ENCODE measurements at places on chromosomes 6 and 20.

DNA sequence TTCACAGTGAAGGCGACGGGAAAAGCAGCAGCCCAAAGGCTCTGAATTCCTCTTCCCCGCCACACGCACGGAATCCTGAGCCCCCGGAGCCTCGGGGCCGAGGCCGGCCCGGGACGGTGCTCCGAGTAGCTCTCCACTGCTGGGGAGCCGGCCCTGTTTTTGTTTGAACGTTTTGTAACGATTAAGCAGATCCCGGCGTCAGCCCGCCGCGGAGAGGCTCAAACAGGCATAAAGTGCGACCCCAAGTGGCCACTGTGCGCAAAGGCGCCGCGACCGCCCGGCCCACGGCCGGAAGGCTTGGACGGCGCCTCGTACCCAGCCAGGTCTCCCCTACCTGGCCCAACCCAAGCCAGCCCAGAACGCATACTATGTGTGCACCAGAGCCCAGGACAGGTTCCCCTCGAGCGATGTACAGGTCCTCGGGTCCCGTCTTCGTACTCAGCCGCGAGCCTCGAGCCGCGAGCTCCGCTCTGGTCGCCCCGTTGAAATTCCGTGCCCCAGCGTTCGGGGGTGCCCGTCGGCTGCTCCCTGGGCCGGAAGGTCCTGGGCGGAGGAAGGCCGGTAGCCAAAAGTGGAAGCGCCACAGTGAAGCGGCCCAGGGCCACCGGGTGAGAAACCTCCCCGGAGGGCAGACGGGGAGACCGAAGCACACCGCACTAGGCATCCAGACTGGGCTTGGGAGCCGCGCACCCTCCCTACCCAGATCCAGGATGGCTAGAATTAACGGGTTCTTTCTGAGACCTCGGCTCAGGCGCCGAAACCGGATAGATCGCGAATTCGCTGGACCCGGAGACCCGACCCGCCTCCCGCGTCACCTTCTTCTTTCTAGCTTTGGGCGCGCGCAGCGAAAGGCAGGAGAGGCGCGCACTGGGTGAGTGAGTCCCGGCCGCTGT is 1.2 kb upstream of the MAFB start:
- peak; percentile 52 for DNase-seq

DNA sequence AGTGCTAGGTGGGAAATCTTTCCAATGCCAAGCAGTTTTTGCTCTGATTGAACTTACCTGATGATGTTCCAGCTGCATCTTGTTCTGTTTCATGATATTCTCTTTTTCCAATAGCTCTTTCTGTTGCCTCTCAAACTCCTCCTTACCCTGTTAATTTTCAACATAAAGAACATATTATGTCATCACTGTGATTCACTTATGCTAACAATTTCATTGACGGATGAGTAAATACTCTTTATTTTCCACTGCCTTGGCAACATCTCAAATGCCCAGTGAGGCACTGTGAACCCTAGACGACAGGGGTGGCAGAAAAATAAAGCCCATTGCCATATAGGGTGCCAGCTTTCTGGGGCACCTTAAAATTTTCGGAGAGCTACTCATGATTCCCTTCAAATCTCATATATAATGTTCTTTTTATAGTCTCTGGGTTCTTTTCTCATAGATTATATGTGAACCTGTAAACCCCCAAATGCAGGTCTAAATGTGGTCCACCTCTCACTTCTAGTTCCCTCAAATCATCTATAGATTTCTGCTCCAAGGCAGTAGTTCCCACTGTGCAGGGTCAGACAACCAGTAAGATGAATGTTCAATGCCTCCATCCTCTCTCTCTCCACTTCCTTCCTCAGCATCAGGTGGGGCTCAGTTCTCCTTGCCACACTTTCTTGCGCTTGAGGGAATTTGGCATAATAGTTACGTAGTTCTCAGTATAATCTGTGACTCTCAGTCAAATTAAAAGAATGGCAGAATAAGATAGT is 44.1 kb downstream of the NEDD9 start:
- DNase-seq: no peak

GRCh38 chr6:105257340-105257739 is 77.5 kb upstream of the POPDC3 start:
- DNase-seq: no peak

GRCh38 chr6:83970582-83970981 is 63.0 kb upstream of the MRAP2 start:
- DNase-seq: no peak

DNA sequence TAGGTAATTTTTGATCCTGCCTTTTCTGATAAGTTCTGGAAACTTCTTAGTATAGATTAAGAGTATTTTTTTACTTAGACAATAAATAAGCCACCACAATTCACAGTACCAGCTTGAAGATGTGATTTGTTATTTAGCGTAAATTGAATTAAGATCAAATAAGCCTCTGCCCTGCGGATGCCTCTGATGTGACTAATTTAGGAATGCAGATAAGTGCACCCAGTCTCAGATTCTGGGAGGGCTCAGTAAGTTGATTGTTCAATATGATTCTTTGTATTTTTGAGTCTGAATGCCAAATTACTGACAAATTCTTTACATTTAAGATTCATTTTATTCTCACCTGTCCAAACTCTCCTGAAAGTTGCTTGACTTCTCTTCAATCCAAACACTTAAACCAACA is 147.5 kb downstream of the THBS2 start:
- DNase-seq: no peak

- no peak for DNase-seq
Measured at GRCh38 chr20:40582531-40582930, 106.5 kb downstream of the MAFB start.

DNA sequence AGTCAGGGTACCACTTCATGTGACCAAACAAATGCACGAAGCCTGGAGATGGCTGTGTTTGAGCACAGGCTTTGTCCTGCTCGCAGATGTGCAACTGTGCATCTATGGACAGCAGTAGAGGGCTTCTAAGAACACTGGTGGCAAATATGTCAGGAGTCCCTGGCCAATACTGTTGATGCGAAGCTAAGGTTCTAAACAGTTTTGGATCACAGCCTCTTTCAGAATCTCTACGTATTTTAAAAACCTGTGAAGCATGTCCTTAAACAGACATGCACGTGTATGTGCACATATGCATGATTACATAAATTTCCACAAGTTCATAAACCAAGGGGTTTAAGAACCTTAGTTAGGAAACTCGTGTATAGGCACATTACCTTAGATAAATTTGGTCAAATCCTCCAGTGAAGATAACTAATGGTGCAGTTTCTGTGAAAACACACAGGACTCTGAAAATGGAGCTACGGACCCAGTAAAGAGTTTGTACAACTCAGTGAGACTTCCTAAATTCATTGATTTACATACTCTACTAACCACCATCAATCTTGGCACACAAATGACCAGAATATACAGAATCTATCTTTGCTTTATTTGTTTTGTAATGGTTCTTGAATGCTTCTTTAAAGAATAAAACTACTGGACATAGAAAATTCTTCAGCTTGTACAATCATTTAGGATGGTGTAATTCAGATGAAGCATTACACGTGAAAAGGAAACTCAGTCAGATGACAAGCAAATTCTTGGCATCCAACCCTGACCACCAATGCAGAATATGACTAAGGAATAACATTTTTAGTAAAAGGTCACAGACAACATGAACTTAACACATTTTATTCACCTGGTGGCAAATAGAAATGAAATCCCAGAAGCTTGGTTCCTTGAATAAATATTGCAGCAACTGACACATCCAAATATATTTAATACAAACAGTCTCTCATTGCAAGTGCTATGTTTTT is 27.4 kb downstream of the KCNQ5 start:
- no peak for DNase-seq

GRCh38 chr6:81763968-81764367 is 11.5 kb upstream of the TENT5A start:
- no peak for DNase-seq

DNA sequence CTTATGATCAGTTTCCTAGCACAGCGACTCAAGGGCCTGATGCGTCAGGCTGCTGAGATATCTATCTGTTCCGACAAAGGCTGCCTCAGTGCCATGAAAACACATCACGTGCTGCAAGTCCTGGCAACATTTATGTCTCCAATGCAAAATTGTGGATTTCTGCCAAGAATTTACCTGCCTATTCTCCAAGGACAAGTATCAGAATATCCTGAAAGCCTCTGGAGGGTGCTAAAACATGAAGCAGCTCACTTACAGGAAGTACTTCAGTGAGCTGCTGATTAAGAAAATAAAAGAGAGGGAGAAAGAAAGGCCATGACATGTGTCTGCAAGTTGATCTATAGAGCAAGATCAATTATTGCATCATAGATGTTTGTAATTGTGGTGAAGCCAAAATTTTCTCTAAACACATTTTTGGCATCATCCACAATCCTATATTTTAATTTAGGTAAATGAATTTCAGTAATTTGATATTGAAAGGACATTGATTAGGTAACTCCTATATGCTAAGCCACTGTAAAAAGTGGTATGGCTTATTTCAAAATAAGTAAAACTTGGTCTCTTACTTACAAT is 25.8 kb upstream of the TPBG start:
- DNase-seq: no peak

GRCh38 chr6:155093430-155093829 is 98.3 kb downstream of the TIAM2 start:
- DNase-seq: peak; percentile 40

DNA sequence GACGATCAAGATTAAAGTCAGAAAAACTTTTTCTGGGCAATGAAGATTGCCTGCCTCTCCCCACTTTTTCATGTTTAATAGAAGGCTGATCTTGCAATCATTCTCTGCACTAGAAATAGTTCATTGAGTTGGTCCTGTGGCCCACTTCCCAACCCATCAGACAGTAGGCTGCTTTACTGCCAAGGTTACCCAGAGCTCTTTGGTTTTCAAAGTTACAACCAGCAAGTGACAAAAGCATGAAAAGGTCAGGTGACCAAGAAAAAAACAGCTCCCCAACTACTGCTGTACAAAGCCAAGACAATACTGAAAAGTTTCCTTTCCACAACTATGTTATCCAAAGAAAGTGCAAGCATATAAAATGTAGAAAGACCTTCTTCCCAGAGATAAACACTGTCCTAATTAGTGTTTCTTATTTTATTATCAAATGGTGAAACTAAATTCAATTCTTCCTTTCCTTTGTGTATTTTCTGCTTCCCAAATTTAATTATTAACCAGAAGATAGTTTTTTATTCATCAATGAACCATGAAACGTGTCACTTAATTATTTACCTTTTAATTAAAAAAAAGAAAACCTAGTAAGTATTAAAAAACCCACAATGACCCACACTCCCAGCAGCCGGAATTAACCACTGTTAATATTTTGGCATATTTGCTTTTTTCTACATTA is 16.6 kb downstream of the DNAAF9 start:
- DNase-seq: no peak

DNA sequence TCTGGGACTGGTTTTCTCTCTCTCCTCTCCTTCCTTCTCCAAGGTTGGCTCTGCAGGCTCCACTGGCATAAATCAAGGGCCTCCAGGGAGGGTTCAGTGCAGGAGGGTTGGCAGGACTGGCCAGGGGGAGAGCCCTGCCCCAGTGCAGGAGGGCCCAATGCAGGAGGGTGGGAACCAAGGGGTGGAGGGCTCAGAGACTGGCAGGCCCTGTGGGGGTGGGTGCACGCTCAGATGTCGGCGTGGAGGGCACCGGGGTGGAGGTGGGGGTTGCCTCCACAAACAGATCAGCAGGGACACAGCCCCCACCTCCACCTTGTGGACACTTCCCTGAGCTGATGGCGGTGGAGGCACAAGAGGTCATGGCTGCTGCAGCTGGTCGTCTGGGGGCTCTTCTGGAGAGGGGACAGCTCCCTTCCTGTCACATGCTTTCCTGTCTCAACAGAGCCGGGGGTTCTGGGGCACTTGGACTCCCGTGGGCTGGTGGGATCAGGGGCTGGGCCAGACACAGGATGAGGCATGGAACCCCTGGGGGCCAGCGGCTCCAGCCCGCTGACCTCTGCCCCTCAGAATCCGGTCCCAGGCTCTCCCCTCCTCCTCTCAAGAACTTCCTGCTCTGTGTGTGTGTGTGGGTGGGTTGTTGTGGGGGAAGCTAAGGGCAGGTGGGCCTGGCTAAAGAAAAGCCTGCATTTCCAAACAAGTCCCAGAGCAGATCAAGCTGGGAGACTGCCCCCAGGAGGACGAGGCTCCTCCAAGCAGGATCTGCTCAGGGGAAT is 2.7 kb upstream of the ABHD16B start:
- DNase-seq: no peak

GRCh38 chr6:163260111-163260895 is 154.2 kb upstream of the QKI start:
- no peak for DNase-seq

- no peak for DNase-seq
Measured at GRCh38 chr6:77326029-77326428, 137.3 kb downstream of the HTR1B start.

DNA sequence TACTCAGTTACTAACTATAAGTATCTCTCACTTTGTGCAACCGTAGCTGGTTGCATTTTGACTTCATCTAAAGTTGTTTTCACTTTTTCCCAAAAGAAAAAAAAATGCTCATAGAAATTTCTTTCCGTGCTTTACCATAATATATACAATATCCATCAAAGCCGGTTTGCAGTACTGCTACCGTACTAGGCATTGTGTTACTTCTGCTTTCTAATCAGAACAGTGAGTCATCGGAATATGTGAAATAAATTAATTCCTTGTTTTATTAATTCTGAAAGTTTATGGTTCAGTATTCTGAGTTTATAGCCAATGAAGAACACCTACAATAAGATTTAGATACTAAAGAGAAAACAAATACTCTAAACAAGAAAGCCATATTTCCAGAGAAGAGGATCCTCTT is 72.5 kb downstream of the TNFRSF21 start:
- no peak for DNase-seq

DNA sequence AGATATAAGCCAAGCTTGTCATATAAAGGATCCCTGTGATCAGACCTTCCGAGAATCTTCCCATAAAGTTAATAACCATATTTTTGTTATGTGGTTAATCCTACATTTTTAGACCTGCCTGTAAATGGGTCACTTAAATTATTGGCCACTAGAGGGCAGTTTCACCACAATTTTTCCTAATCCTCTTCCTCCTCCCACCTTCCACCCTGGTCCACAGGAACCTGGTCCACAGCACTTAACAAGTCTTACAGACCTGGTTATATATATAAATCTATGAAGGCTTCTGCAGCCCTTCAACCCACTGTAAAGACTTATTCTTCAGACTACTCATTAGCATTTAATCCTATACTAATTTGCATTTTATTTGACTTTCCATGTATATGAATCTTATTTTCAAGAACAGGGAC is 28.3 kb downstream of the MRS2 start:
- DNase-seq: peak; percentile 48

GRCh38 chr6:148501178-148501590 is 158.5 kb downstream of the SASH1 start:
- DNase-seq: no peak

GRCh38 chr6:106511288-106512047 is 117.8 kb downstream of the RTN4IP1 start:
- DNase-seq: no peak

- DNase-seq: peak; percentile 92
Measured at GRCh38 chr20:31605031-31605901, at the start of gene ID1. Gene ID1 (plus strand): TSS chr20:31605289. CDS start chr20:31605388, 99 bp downstream.

GRCh38 chr6:160421854-160422253 is 73.7 kb downstream of the SLC22A3 start:
- no peak for DNase-seq

Measured in CD4-positive, alpha-beta T cell treated with Interleukin-10 for 1 hour (primary cell).